ENCODE measurements at places on chromosomes 6 and 20. TPM values are rescaled to one million over a fixed set of nuclear protein-coding genes. Genes with fewer than 3 reads are reported as not detected.

The CCN5 gene
- 85.1 TPM for total RNA-seq

The PEX7 gene
- total RNA-seq, result 14.5 TPM

The VGLL2 gene
- total RNA-seq, result 4.2 TPM

The TRIM40 gene
- not detected for total RNA-seq

The DEFB110 gene
- not detected for total RNA-seq

The DCBLD1 gene
- total RNA-seq, result 6.3 TPM

The MEP1A gene
- not detected for total RNA-seq

The GMNN gene
- 4.0 TPM for total RNA-seq

All from right atrium auricular region (tissue), 2 donors.